Muscle of back (tissue), 13 donors: ENCODE measurements at places on chromosomes 1 and 21.
A peak's percentile ranks its signal among the peaks of the same experiment; 100 is the strongest.

DNA sequence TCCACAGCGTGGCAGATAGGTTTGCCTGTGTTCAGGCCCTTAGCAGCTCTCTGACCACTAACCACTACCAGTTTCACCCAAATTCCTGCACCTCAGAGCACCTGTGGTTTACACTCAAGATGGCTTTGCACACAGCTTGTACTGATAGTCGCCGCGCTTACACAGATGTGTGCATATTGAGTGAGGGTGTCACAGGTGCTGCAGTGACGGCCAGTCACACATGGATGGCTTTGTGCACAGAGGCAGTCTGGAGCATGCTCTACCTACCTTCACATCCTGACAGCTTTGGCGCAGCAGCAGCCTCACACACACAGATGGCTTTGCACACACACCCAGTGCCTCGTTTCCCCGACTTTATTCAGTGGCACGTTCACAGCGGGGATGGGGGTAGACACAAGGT lies 7.5 kb downstream of the DMAP1 start:
- DNase-seq = no peak

GRCh38 chr21:20662514-20662913 lies 335.7 kb upstream of the NCAM2 start:
- no peak for DNase-seq

DNA sequence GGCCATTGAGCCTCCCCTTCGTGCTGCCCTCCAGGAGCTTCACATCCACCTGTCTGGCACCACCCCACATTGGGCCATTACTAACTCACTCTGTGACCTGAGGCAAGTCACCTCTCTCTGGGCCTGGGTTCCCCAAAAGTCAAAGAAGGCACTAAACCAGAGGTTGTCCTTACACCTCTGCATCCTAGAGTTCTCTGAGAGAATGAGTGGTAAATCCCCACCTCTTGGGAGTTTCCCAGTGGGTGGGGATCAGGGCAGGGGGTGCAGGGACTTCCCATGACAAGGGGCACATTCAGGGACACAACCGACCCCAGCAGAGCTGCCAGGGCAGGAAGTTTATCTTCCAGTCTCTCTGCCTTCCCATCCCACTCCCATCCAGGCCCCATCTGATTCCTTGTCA lies 99.7 kb downstream of the EPHB2 start:
- no peak for DNase-seq

DNA sequence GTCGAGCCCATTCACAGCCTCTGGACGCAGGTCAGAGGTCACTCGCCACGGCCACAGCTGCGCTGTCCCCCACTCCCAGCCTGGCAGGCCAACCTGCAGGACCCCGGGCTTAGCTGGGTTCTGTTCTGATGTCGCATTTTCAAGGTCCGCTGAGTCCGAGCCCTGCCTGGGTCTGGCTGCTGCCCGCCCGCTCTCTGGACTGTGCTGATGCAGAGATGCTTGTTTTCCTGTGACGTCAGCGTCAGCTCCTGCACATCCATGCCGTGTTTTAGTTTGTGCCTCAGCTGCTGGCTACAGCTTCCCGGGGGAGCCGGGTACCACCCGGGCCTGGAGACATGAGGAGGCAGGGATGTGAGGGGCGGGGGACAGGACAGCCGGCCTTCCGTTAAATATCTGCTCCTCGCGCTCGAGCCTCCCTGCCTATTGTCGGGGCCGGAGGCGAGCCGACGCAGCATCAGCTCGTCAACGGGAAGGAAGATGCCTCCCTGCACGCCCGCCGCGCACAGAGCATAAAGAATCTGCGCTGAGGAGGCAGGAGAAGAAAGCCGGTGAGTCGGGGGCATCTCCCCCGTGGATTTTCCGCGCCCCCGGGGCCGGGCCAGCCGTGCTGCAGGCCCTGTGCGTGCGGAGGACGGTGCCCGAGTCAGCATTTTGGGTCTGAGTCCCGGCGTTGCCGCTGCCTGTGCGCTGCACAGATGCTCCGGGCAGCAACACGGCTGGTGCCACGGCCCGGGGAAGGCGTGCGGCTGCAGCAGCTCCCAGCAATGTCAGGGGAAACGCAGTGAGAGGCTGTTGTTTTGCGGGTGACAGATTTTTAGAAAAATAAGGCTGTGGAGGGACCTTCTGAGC lies 23.4 kb downstream of the PRKCZ start:
- DNase-seq = peak; percentile 57

- no peak for DNase-seq
Measured at GRCh38 chr1:167185062-167185461, 35.6 kb upstream of the POU2F1 start.

- no peak for DNase-seq
Measured at GRCh38 chr1:180994262-180994661, 28.4 kb downstream of the STX6 start.

DNA sequence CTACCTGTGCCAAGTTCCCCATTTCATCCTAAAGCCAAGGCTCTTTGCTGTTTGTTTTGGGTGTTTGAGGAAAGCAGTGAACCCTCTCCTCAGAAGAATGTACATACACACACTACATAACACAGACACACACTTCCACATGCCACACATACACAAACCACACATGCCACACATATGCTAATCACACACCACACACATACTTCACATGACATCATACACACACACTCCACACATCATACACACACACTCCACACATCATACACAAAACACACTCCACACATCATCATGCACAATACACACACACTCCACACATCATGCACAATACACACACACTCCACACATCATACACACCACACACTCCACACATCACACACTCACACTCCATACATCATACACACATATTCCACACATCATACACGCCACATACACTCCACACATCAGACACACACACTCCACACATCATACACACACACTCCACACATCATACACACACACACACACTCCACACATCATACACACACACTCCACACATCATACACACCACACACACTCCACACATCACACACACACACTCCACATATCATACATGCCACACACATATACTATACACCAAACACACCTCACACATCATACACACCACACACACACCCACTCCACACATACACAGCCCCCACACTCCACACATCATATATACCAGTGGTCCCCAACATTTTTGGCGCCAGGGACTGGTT lies 22.7 kb upstream of the ZNF436 start:
- DNase-seq = no peak

DNA sequence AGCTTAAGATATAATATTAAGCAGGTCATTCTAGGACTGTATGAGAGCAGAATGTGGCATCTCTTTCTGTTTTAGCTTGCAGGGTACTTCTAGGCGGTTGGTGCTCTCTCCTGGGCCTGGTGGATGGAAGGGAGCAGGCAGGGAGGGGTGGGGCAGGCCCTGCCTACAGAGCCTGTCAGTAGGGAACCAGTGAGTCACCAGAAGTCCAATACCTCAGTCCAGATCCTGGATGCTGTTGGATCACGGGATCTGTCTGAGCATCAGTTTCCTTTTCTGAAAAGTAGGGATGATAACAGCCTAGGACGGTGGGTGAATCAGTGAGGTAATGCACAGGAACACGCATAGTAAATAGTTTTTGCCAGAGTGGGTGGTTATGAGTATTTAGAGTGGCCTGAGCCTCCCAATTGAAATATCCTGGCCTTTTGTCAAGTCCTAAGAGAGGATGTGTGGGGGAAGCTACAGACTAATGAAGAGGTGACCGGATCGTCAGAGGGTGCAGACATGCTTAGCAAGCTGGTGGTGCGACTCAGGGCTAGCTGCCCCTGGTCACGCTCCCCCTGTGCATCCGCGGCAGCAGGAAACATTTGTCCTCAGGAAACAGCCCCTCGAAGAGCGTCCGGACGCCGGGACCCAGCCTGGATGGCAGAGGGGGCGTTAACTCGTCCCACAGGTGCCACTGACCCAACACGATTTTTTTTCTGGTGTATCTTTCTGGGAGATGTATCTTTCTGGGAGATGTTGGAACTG lies 23.9 kb downstream of the NAV1 start:
- DNase-seq = no peak

DNA sequence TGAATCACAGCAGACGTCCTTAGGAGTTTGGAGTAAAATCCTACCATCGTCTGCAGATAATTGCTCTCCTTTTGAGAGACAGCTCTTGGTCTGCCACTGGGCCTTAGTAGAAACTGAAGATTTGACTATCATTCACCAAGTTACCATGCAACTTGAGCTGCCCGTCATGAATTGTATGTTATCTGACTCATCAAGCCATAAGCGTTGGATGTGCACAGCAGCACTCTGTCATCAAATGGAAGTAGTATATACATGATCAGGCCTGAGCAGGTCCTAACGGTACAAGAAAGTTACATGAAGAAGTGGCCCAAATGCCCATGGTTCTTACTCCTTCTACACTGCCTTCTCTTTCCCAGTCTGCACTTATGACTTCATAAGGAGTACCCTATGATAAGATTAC lies 317.8 kb downstream of the GPATCH2 start:
- DNase-seq = no peak

- DNase-seq = no peak
Measured at GRCh38 chr1:101781201-101781831, 215.4 kb downstream of the OLFM3 start.

- no peak for DNase-seq
Measured at GRCh38 chr1:204154568-204155255, 2.9 kb upstream of the ETNK2 start.

GRCh38 chr1:183936791-183937190 lies 100.7 kb downstream of the COLGALT2 start:
- DNase-seq = no peak

DNA sequence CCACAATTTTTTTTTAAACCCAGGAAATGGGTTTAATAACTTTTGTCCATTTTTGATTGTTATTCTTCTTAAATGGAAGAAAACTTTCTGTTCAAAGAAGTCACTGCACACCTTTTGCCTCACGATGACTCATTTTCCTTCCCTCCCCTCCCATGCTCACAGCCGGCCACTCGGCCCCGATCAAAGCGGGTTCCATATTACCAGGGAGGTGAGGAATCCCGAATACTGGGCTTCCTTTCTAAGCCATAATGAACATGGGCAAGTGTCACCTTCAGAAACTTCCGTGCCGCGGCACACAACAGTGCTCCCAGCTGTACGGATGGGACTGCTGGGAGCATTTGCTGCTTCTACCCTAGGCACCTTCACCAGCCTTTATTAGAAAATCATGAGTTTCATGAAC lies 121.4 kb downstream of the HLCS start:
- DNase-seq = no peak

GRCh38 chr1:48794816-48795215 lies 18.1 kb upstream of the BEND5 start:
- DNase-seq = no peak

DNA sequence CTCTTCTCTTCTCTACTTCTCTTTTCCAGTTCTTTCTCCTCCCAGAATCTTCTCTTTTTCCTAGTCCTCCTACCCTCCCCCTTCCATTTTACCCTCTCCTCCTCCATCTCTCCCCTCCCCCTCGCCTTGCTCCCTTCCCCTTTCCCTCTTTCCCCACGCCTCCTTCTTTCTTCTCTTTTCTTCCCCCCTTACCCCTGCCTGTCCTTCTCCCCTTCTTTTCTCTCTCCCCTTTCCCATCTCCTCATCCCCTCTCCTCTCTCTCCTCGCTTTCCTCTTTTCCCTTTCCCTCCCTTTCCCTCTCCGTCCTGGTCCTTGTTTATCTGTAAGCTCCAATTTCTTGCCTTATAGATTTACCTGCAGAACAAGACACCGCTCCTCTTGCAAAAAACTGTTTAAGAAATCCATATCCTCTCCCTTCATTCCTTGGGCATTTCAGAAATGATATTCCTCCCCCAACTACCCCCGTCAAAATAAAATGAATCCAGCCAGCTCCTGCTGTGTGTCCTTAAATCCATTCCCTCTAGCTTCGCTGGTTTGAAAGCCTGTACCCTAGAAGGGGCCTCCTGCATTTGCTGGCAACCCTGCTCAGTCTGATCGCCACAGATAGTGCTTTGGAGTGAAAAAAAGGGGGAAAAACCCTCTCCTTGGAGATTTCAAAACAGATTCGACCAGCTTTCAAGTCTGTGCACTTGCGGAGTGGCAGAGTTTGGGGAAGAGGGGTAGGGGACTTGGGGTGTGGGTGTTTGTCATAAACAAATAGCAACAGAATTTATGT lies 89.4 kb downstream of the PAPPA2 start:
- no peak for DNase-seq

GRCh38 chr1:205183676-205184335 lies 27.7 kb downstream of the DSTYK start:
- peak; percentile 20 for DNase-seq

DNA sequence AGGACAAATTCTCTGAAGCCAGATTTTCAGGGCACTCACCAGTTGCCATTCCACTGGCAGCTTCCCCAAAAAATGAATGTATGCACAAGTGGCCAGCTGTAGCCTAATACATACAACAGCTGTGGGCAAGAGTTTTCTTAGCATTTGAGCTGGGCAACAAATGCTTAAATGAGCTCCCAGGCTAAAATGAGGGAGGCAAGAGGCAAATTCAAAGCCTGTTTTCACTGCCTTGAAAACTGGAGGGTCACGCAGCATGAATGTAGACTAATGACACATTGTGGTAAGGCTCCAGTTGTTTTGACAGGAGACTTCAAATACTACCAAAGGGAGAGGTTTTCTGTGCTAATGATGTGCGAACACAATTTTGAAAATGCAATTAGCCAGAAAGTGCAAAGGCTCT lies 88.2 kb downstream of the TIAM1 start:
- no peak for DNase-seq

DNA sequence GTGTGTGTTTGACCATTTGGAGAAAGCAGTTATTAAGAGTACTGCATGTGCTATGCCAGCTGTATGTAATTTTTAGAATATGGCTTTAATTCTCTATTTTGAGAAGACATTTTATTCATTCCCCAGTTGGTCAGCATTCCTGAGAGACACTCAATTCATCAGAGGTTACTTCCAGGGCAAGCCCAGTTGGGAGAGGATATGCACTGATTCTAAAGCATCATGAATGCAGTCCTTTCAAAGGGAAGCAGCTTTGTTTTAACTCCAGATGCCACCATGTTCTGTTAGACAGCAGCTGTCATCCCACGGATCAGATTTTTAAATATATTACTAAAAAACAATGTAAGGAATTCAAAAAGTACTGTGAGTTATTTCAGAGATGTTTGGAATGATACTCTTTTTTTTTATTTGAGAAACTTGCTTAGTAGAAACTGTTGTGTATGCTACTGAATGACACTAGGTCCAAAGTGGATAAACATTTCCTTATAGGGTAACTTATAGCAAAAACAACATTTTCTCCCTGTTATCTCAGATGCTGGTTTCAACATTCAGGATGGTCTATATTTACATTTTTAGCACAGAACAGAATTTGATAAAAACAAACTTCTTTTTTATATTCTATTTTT lies 149.5 kb upstream of the B3GALT2 start:
- peak; percentile 91 for DNase-seq

DNA sequence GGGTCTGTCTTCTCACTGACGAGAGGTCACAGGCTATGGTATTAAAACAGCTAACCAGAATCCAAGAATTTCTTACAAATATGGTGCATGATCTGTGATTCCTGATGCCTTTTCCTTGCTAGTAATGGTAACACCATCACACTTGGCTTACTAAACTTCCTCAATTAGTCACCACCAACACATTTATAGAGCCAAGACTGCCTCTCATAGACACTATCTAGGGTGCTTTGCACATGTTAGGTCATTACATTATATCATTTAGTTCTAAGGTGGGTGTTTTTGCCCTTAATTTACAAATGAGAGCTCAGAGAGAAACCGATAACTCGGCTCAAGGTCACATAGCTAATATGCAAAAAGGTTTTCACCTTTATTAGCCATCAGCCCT lies 8.7 kb downstream of the KIF21B start:
- DNase-seq = no peak
